Fibroblast of skin of scalp (primary cell): ENCODE measurements at places on chromosomes 2 and 18.
A peak's percentile ranks its signal among the peaks of the same experiment; 100 is the strongest.

DNA sequence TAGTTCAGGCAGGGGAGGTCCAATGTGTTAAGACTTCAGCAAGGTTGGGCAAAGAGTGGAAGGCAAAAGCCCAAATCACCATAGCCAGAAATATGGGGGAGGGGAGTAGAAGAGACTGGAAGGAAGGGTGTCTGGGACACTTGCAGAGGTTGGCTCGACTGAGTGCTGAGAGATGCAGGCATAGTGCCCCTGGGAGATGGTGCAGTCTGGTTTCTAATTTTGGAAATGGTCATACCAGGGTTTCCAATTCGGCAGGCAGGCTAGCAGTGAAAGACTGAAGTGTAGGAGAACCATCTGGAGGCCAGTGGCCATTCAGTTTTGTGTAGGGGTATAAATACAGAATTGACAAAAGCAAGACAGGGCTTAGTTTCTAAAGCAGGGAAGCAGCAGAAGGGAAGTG is 6.2 kb upstream of the SPOPL start:
- DNase-seq: no peak

DNA sequence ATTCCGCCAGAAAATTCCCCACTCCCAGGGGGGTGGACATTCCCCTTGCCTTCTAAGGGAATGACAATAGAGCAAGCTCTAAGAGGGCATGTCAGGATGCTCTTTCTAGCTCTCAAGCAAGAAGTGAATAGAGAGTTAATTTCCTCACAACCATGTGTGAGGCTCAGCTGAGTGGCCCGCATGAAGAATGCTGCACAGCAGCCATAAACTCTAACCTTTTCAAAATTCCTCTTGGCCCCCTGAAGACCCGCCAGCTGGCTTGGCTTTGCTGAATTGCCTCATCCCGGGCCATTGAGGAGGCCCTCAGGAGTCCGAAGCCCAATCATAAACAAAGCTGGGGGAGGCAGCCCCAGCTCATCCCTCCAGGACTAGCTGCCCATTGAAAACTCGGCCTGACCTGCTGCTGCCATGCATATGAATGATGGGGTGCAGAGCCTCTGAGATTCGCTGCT is 38.2 kb downstream of the NRP2 start:
- no peak for DNase-seq

- no peak for DNase-seq
Measured at GRCh38 chr2:120221616-120222015, 1.6 kb downstream of the TMEM185B start.

GRCh38 chr18:46301571-46301970 is 197.4 kb downstream of the HAUS1 start:
- DNase-seq: no peak

DNA sequence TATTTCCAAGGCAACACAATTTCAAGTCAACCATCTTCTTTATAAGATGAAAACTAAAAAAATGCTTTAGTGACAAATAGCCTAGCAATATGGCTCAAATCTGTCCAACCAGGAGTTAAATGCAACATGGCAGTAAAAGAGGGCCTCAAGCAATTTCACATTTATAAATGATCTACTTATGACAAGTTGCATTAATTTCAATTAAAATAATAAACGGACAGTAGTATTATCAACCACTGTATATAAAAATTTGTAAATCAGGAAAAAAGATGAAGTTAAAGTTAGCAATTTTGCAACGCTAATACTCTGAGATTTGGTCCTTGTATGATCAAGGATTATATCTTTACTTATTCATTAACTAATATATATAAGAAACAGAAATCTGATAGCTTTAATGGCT is 19.3 kb downstream of the CCDC88A start:
- DNase-seq: no peak

- no peak for DNase-seq
Measured at GRCh38 chr2:234364661-234365060, 132.2 kb downstream of the ARL4C start.

GRCh38 chr2:58110765-58111164 is 64.2 kb downstream of the VRK2 start:
- no peak for DNase-seq

DNA sequence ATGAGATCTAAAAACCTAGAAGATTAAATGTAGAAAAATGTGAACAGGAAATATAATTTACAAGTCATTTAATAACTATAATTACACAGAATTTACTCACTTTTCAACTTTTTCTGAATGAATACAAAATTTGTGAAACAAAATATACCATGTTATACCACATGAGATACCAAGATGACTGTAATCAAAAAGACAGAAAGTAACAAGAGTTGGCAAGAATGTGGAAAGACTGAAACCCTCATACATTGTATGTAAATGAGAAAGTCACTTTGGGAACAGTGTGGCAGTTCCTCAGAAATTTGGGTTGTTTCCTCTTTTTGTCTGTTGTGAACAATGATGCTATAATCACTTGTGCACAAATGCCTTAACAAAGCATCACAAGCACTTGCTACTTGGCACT is 145.4 kb upstream of the ZNF804A start:
- DNase-seq: no peak

- DNase-seq: peak; percentile 75
Measured at GRCh38 chr18:44325903-44326635, 354.6 kb upstream of the SETBP1 start.

DNA sequence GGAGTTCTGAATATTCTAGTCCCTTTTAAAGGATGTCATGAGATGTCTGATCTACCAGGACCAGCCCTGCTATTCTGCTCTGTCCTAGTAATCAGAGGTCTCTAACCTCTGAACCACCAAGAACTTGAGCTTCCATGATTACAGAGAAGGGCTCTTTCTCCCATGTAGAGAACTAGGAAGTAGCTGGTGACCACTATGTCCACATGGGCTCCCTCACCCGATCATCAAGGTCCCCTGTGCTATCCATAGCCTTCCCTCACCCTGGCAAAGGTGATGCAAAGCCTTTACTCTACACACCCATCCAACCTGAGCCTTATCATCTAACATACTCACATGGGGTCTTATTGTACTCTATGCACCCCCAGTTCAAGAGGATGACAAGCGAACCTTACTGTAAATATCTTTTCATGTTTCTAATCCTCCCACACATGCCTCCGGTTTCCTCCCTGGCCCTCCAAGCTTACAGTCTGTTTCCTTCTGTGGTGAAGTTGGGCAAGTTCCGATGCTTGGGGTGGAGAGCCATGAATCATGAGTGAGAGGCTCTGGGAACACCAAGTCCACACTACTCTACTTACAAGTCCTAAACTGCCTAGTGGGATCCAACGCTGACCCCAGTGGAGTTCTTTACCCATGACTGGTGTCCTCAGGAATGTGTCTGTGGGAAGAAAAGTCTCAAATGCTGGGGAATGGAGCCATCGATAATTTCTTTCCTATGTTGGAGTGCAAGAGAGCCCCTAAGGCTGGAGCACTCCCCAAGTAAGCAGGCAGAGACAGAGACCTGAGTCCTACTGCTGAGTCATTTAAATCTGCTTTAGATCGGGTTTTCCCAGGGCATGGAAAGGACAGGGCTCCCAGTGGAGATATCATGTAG is 73.3 kb upstream of the KLF7 start:
- peak; percentile 100 for DNase-seq

DNA sequence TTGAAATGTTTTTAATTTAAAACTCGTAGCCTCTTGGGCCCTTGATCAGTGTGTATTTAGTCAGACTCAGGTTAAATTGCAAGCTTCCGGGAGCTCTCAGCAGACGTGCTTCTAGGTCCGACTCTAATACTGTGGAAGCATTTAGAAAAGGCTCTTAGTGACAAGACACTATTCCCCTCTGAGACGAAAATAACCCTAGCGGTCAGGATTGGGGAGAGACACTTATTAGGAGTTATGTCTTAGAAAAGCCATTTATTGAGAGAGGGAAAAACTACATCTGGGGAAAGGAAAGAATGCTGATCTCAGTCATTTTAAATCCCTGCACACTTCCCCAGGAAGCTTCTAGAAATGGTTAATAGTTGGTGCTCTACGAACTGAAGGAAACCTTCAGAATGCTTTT is 110.5 kb upstream of the NCK2 start:
- DNase-seq: no peak

- DNase-seq: no peak
Measured at GRCh38 chr2:221360742-221361141, 211.4 kb downstream of the EPHA4 start.

DNA sequence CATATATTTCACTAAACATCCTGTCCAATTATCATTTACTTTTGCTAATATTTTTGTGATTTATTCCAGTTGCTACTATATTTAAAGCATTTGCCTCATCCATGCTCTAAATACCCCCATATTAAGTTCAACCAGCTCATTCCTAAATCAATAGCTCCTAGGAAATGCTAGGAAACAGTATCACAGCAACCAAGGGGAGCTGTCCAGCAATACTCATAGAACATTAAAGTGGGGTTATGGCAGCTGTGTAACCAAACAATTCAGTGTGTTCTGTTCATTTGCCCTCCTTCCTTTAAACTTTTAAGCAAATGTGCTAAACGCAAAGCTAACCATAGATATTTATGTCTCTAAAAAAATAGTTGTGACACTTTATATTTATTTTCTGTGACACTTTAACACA is 41.1 kb downstream of the ACVR1C start:
- peak; percentile 1 for DNase-seq

- peak; percentile 99 for DNase-seq
Measured at GRCh38 chr18:48997985-48998831, 47.4 kb upstream of the SMAD7 start.

DNA sequence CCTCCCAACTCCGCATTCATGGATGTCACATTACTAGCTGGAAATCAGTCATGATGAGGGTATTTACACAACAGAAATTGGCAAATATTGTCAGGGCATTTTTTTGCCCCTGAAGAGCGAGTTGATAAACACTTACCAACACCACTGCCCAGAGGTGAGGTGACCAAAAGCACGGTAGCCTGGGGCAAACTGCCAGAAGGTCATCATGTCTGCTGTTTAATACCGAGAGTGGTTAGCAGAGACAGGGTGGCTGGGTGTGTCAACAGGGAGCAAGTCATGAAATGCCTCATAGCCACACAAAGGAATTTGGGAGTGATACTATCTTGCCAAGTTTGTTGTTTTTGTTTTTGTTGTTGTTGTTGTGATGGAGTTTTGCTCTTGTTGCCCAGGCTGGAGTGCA is 37.0 kb upstream of the EPC2 start:
- DNase-seq: no peak

GRCh38 chr2:150125708-150126107 is 361.8 kb downstream of the RND3 start:
- DNase-seq: peak; percentile 91

- DNase-seq: peak; percentile 11
Measured at GRCh38 chr2:241895712-241896641, 26.4 kb downstream of the RTP5 start.

GRCh38 chr2:71510938-71511337 is 57.6 kb downstream of the DYSF start:
- no peak for DNase-seq

- DNase-seq: peak; percentile 47
Measured at GRCh38 chr2:230230087-230230486, 4.6 kb downstream of the SP140 start.

DNA sequence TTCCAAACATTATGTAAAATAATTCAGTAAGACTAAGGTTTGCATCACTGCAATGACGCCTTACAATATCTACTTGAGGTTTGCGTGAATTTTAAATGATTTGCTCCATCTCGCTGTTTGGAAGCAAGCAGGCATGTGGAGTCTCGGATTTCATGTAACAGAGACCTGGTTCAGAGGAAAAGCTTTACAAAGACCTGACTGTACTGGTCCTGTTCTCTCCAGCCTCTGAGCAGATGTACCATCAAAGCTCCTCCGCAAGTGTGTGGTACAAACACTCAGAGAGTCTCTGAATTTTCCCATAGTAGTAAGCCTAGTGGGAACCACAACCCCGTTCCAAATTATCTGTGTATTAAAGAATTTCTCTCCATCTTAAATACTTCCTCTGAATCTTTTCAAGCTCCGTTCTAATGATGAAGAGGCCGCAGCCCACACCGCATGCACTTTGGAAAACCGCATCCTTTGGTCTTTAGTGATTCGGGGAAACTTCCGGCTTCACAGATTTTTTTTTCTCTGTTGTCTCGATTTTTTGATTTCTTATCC is 728.1 kb upstream of the SOX11 start:
- DNase-seq: no peak

- no peak for DNase-seq
Measured at GRCh38 chr2:150620855-150621254, 133.4 kb upstream of the RND3 start.

DNA sequence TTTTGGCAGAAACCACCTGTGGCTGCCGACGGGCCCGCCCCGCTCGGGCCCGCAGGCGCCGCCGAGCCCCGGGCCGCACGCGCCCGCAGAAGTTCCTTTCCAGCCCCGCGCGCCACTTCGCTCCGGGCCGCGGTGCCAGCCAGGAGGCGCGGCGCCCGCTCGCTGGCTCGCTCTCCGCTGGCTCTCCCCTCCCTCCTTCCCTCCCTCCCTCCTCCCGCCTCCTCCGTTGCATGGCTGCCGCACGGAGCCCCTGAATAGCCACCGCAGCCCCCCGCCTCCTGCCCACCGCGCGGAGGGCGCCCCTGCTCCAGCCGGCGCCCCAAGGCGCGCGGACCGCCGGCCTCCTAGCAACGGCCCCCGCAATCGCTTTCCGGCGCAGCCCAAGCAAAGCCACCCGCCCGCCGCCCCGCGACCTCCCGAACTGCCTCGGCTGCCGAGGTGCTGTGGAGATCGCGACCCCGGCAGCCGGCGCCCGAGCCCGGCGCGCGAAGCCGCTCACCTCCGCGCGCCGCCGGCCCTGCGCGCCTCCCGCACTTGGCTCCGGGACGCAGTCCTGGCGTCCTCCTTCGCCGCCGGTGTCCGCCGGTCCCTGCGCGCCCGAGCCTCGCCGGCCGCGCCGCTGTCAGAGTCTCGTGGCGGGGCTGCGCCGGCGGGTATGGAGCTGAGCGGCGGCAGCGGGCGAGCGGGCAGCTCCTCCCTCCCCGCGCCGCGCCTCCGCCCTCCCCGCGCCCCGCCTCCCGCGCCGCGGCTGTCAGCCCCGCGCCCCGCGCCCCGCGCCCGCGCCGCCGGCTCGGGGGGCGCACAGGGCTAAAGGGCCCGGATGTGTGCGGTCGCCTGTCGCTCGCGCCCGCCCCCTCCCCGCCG is at the start of gene ZBTB7C:
TSS of gene ZBTB7C (minus strand) at position 657 of the 864 bp plus-strand sequence.
- peak; percentile 12 for DNase-seq

DNA sequence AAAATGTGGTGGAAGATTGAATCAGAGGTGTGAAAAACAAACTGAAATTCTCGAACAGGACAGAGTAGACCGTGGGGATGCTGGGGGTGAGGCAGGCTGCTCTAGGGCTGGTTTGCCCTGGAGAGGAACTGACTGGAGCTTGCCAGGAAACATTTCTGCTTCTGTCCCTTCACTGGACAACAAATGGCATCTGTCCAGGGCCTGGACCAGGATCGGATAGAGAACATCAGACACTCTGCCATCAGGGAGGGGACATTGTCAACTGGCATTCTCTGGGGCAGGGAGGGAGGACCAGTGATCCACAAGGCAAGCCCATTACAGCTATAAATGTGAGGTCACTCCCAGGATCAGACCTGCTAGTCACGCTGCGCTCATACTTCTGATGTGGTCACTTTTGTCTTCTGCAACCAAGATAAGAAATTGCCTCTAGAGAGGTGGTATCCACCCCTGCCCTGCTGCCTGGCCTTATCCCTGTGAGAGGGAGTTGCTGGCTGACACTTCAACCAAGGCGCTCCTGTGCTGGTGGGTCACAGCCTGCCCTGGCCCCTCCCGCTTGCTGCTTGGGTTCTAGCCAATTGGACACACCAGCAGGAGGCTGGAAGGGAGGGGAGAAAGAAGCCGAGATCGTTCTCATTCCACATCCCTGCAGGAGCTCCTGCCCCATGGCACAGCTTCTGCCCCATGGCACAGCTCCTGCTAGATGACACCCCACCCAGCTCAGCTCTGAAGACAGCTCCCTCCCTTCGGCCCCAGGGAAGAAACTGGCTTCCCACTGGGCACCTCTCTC is 8.7 kb downstream of the NPPC start:
- no peak for DNase-seq
